Stimulated activated effector memory CD8-positive, alpha-beta T cell treated with anti-CD3 and anti-CD28 coated beads, Interleukin-12 subunit alpha, Interleukin-12 subunit beta, amount 100 ng/mL, for 72 hours (primary cell): ENCODE measurements at places on chromosomes 2 and 18.

DNA sequence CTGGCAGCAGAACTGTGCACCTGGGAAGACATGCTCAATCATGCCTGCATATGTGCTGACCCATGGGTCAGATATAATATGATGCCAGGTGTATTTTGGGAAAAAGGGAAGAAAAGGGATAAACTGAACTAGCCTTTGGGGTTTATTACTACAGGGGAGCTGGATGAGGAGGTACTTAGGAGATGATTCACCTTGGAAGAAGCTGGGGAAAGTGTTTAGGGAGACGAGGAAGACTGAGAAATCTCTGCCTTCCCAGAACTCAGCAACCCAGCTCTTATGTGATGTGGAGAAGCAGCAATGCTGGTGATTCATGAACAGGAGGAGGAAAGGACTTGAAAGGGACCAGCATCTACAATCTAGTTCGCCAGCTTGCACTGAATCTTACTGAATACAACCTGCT is 110.2 kb downstream of the BARD1 start:
- no peak for DNase-seq

- no peak for DNase-seq
Observed at GRCh38 chr18:12006488-12006840, 25.2 kb downstream of the IMPA2 start.

GRCh38 chr2:177432703-177433102 is 40.1 kb downstream of the AGPS start:
- no peak for DNase-seq

- no peak for DNase-seq
Observed at GRCh38 chr2:68230241-68231060, 21.9 kb downstream of the PPP3R1 start.

DNA sequence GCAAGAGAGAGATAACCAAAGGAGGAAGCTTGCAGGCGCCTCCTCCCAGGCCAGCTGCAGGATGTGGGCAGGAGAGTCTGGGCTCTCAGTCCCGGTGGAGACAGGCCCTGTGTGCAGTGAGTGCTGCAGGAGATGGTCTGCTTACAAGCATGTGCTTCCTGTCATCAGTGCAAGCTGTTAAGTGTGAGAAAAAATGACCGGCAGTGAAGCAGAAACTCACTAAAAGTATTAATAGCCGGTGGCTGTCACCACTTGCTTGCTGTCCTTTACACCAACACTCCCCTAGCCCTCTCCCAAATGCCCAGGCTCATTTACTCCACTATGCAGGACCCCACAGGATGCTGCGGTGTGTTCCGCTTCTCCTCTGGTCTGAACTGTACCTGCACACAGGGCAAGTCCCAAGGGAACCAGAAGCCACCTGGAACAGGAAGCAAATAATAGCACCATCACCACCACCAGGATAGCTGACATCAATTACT is 435.6 kb upstream of the HS6ST1 start:
- no peak for DNase-seq

DNA sequence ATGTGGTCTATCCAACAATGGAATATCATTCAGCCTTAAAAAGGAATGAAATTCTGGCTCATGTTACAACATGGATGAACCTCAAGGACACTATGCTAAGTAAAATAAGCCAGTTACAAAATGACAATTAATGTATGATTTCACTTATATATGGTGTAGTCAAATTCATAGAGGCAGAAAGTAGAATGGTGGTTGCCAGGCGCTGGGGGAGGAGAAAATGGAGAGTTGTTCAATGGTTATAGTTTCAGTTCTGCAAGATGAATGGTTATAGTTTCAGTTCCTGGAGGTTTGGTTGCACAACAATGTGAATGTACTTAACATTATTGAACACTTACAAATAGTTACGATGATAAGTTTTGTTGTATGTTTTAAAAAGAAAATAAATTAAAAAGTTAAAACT is 79.2 kb upstream of the IL1R2 start:
- DNase-seq: no peak

DNA sequence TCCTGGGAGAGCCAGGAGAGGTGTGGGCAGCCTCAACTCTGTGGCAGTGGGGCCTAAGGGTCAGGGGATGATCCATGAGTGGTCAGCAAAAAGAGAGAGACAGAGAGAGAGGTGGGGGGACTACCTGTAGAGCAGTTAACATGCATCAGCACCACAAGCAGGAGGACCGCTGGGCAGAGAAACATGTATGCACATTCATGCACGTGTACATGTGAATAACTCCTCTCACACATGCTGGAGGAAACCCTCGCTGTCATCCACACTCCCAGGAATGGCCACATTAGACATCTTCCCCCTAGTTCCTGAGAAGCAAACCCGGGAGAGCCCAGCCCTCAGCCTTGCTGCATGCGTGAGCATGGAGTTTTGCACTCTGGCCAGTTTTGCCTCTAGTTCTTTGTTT is 166.1 kb downstream of the SMAD7 start:
- no peak for DNase-seq

- DNase-seq: no peak
Observed at GRCh38 chr2:85019121-85019520, 48.2 kb downstream of the KCMF1 start.

DNA sequence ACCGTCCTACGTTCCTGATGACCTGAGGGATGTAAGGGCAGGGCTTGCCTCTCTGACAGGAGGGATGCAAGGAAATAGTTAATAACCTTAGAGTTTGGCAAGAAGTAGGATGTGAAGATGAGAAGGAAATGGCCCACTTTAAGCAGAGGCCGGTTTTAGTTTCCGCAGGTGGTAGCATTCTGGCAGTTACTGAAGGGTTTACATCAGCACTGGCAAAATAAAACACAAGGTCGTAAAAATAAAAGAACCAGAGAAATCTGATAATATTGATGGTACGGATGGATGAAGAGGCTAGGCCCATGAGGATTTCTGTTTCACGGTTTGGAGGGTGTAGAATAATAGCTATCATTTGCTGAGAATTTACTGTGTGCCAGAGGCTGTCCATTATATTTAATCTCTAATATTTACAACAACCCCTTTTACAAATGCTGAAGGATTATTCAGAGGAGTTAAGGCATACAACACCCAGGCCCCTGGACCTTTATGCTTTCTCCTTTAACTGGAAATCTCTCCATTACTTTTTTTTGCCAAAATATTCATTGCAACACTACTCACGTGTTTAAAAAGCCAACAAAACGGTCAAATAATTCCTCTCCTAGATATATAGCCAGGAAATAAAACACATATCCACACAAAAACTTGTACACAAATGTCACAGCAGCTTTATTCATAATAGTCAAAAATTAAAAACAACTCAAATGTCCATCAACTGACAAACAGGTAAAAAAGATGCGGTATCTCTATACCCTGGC is 28.5 kb downstream of the DAPL1 start:
- DNase-seq: no peak

- DNase-seq: no peak
Observed at GRCh38 chr2:218881744-218882460, 1.2 kb downstream of the WNT10A start.

DNA sequence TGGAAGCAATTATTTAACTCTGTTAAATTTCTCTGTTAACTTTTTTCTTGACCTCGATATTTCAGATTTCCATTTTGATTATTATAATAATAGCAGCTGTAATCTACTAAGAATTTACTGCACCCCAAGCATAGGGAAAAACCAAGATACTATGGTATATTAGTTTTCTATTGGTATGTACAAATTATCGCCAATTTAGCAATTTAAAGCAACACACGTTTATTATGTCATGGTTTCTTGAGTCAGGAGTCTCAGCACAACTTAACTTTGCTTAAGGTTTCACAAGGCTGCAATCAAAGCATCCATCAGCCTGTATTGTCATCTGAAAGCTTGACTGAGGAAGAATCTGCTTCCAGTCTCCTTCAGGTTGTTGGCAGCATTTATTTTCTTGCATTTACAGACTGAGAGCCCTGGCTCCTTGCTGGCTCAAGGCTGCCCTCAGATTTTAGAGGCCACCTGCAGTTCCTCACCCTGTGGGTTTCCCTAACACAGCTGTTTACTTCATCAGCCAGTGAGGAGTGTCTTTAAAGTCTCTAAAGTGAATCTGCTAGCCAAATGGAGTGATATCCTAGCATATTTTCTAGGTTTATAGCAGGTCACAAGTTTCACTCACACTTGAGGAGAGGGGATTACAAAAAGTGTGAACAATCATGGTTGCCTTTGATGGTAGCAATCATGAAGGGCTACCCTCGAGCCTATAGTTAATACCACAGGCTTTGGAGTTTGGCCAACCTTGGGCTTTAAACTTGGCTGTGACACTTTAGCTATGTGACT is 4.4 kb upstream of the VPS54 start:
- no peak for DNase-seq

DNA sequence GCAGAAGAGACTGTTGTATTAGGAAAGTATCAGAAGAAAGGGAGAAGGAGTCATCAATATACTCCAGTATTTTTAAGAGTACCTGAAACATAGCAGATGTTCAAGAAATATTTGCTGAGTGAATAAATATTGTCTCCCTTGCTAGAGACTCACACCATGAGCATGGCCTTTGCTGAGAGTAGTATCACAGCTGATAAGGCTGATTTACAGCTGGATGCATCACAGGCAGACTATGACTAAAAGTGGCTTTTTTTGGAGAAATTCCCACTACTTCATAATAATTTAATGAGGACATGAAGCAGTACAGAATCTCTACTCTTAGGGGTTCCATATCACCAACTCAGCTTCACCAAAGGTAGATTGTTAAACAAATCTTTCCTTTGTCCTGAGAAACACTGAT is 373.3 kb downstream of the RBM43 start:
- DNase-seq: no peak

GRCh38 chr18:26547646-26548414 is 523 bp downstream of the KCTD1 start:
- peak; percentile 64 for DNase-seq

DNA sequence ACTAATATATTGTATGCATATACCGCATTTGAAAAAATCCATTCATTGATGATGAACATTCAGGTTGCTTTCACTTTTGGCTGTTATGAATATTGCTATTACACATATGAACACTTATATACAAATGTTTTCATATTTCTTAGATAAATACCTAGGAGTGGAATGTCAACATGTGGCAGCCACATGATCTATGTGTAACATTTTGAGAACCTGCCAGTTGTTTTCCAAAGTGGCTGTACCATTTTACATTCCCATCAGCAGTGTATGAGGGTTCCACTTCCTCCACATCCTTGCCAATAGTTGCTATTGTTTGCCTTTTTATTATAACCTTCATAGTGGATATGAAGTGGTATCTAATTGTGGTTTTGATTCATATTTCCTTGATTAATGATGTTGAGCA is 40.5 kb downstream of the CCDC85A start:
- no peak for DNase-seq

DNA sequence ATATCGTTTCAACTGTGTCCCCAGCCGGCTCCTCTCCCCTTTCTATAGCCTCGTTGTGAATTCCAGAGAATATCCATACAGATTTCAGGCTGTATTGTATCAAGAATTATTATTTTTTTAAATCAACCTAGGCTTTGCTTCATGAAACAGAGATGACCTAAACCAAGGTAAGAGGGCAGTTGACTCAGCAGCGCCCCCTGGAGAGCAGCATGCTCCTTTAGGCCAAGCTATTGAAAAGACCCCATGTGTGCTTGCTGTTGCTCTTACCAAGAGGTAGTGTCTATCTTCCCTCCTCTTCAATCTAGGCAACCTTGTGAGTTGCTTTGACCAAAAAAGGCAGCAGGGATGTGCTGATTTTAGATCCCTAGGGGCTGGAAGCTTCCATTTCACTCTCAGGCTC is 426.7 kb upstream of the SMIM21 start:
- no peak for DNase-seq

DNA sequence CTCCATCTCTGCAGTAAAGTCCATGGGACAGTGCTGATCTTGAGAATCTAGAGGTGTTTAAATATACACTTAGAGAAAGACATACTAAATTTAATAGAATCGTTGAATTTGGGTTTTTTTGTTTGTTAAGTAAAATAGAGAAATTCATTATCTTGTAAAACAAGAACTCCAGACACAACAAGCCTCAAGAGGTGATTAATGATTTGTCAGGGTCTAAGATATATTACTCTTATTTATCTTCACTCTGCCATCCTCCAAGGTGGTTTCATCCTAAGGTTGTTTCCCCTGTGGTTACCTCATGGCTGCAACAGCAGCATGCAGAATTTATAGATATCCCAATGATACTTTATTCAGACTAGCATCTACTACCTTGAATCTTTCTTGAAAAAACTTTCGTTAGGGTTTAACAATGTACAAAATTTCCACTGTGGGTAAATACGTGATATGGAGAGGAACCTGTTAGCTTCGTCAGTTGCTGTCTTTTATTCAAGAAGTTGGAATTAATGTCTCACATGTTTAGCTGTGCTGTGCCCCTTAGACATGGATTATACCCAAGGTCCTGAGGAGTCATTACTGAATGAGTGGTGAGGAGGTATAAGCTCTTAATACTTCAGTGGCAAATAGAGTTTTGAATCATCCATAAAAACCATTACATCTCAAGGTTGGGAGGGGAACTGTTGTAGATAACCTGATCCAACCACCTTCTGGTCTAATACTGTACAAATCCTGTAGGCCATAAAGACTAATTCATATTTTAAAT is 128.0 kb downstream of the GPD2 start:
- DNase-seq: no peak

GRCh38 chr18:42078711-42079110 is 123.7 kb downstream of the PIK3C3 start:
- no peak for DNase-seq

GRCh38 chr2:232521959-232522622 is 1.9 kb downstream of the PRSS56 start:
- DNase-seq: peak; percentile 80

- no peak for DNase-seq
Observed at GRCh38 chr2:48440103-48440390, 89.9 kb upstream of the STON1 start.

- DNase-seq: no peak
Observed at GRCh38 chr2:230447036-230447435, 31.0 kb downstream of the SP100 start.

GRCh38 chr18:57744211-57744694 is 58.9 kb downstream of the ATP8B1 start:
- DNase-seq: no peak

DNA sequence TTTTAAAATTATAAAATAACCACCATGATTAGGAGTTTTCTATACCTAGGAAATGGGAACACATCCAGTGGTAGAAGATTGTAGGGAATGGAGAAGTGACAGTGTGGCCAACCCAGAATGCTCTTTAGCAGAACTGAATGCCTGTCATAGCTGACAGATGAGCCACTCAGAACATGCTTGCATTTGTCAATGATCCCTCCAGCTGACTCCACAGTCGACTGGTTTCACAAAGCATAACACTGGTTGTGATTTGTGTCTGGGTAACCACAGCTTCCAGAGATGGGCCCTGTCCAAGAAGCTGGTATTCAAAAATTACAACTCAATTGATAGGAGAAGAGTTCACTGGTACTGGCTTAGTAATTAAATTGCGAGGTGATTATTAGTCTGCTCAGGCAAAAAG is 9.0 kb upstream of the CTIF start:
- DNase-seq: no peak

DNA sequence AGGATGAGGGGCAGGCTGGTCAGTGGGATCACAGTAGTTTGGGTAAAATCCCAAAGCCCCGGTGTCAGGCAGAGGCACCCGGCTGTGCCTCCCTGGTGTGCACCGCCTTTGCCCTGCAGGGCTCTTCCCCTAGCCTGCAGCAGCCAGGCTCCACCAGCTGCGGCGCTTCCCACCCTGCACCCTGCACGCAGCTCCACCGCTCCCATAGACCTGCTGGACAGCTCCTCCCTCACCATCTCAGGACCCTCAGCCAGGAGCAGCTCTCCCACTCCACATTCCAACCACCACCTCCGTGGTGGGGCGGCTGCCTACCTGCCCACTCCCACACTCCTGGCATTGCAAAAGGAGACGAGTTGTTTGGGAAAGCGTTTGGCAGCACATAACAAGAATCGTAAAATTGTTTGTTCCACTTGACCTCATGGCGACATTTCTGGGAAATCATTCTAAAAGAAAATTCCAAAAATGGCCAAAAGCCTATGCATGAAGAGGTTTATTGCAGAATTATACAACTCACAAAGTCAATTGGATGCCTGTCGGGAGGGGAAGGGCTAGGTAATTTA is 287.4 kb upstream of the HDAC4 start:
- DNase-seq: no peak
